Body of pancreas (tissue), 4 donors: ENCODE measurements at places on chromosomes 11 and 22.

DNA sequence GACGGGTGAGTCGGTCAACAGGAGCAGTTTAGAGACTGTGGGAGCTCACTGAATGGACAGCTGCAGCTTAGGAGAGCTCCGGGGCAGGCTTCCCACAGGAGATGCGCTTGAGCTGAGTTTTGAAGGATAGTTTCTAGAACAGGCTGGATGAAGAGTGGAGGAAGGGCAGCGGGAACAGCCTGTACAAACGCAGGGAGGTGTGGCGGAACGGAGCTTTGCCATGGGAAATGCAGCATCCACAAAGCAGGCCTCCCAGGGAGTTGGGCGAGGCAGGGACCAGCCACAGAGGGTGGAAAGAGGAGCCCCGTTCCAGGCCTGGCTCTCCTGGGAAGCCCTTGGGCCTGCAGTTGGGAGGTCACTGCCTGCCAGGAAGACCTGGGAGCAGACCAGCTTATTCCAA, 26.8 kb upstream of the TEF start:
- no peak for DNase-seq
- H3K36me3 ChIP-seq: peaks cover 11% of the 10 kb centered on the region
- H3K4me1 ChIP-seq: no peaks in the 10 kb centered on the region
- no peaks in the 10 kb centered on the region for H3K27me3 ChIP-seq

DNA sequence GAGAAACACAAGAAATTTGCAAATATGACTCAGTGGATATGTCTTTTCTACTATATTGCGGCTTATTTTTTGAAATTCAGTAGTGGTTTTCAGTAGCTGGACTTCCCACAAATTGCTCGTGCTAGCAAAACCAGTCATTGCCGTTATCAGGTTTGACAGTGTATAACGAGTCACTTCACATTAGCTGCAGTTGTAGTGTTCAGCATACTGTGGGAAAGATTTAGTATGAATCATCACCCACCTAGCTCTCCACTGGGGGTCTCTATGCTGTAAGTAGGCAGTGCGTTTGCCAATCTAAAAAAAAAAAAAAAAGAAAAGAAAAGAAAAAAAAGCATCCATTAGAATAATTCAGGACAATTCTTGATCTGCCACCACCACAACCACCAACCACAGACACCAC, 1318.9 kb downstream of the LRRC4C start:
- no peak overlapping the region for H3K27ac ChIP-seq
- H3K27me3 ChIP-seq: no peaks in the 10 kb centered on the region
- DNase-seq: no peak
- no peak overlapping the region for H3K4me3 ChIP-seq

DNA sequence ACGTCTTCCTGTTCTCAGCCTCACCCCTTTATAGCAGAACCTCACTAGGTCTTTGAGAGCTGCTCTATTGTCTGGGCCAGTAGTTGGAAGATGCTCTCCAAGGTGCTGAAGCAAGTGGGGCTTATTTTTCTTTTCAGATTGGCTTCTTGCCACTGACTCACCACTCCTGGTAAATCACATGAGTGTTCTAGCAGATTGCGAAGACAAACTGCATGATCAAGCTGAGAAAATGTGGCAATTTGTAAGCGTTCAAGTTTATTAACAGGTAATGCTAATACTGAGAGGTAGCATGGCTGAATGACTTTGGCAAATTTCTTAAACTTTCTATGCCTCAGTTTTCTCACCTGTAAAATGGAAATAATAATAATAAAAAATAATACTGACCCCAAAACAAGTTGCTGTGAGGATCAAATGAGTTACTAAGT, 59.2 kb downstream of the CACNG2 start:
- H3K27me3 ChIP-seq: no peaks in the 10 kb centered on the region
- H3K4me1 ChIP-seq: no peaks in the 10 kb centered on the region
- no peak overlapping the region for H3K27ac ChIP-seq
- H3K4me3 ChIP-seq: no peak overlapping the region
- H3K36me3 ChIP-seq: no peaks in the 10 kb centered on the region

GRCh38 chr11:61679296-61679695, 895 bp upstream of the DAGLA start:
- peaks cover 42% of the 10 kb centered on the region for H3K4me1 ChIP-seq
- H3K27me3 ChIP-seq: no peaks in the 10 kb centered on the region
- H3K36me3 ChIP-seq: no peaks in the 10 kb centered on the region
- no peak for DNase-seq
- H3K4me3 ChIP-seq: no peak overlapping the region
- no peak overlapping the region for H3K27ac ChIP-seq

- no peaks in the 10 kb centered on the region for H3K27me3 ChIP-seq
- H3K4me3 ChIP-seq: no peak overlapping the region
- H3K4me1 ChIP-seq: no peaks in the 10 kb centered on the region
These were observed 1027.7 kb upstream of the CCDC90B start for GRCh38 chr11:84313830-84314359.

GRCh38 chr11:2886936-2887335, 1.4 kb upstream of the CDKN1C start:
- H3K4me3 ChIP-seq: no peak overlapping the region
- H3K4me1 ChIP-seq: peaks cover 36% of the 10 kb centered on the region
- no peaks in the 10 kb centered on the region for H3K27me3 ChIP-seq
- H3K36me3 ChIP-seq: no peaks in the 10 kb centered on the region
- no peak for DNase-seq

GRCh38 chr22:35489239-35489638, 51.4 kb upstream of the RASD2 start:
- no peak overlapping the region for H3K4me3 ChIP-seq
- H3K27me3 ChIP-seq: no peaks in the 10 kb centered on the region
- H3K36me3 ChIP-seq: no peaks in the 10 kb centered on the region
- H3K27ac ChIP-seq: no peak overlapping the region
- DNase-seq: no peak

GRCh38 chr22:45757068-45757467, 85.4 kb downstream of the ATXN10 start:
- H3K27ac ChIP-seq: peak overlapping the region; percentile 61
- no peak overlapping the region for H3K4me3 ChIP-seq
- no peaks in the 10 kb centered on the region for H3K4me1 ChIP-seq
- peak; percentile 33 for DNase-seq
- H3K27me3 ChIP-seq: no peaks in the 10 kb centered on the region
- H3K36me3 ChIP-seq: no peaks in the 10 kb centered on the region

DNA sequence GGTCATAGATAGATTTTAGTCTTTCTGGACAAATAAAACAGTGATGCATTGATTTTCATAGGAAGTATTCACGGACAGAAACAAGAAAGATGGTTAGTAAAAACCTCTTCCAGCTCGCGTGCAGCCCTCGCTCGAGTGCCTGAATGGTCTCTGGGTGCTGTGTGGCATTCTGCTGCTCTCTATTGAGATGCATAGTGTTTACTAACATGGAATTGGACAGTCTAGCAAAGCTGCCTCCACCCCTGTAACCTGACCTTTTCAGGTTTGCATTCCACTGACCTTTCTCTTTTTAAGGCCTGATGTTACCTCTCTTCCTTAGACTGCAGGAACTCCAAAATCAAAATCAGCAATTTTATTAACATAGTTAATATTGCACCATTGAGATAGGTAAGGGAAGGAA, 643.4 kb downstream of the JRKL start:
- DNase-seq: no peak
- H3K4me3 ChIP-seq: no peak overlapping the region
- H3K36me3 ChIP-seq: no peaks in the 10 kb centered on the region
- no peaks in the 10 kb centered on the region for H3K27me3 ChIP-seq

- no peak for DNase-seq
- no peak overlapping the region for H3K4me3 ChIP-seq
- no peak overlapping the region for H3K27ac ChIP-seq
- no peaks in the 10 kb centered on the region for H3K4me1 ChIP-seq
- H3K36me3 ChIP-seq: no peaks in the 10 kb centered on the region
- H3K27me3 ChIP-seq: no peaks in the 10 kb centered on the region
These were observed 183.9 kb downstream of the CEP164 start for GRCh38 chr11:117511483-117511930.

GRCh38 chr11:94876645-94877442, 96.5 kb downstream of the CWC15 start:
- no peak overlapping the region for H3K27ac ChIP-seq
- peak; percentile 34 for DNase-seq
- no peaks in the 10 kb centered on the region for H3K4me1 ChIP-seq
- H3K4me3 ChIP-seq: no peak overlapping the region

DNA sequence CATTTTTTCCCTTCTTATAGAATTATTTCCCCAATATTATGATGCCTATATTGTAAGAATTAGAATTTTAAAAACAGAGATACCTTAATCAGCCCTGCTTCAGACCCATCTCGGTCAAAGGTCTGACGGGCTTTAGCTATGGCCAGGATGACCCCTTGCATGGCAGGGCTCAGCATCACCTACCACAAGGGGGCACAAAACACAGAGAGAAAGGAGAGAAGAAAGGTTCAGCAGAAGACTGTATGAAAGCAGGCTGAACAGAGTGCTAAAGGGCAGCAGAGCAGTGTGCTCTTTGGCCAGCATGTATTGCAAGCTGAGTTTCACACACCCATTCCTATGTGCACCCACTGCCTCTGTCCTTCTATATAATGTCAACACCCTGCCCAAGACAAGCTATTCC, 26.8 kb downstream of the CLDN25 start:
- no peak overlapping the region for H3K4me3 ChIP-seq
- no peaks in the 10 kb centered on the region for H3K27me3 ChIP-seq
- DNase-seq: peak; percentile 11
- H3K36me3 ChIP-seq: peaks cover 19% of the 10 kb centered on the region
- H3K27ac ChIP-seq: no peak overlapping the region

GRCh38 chr11:68038718-68039525, at the start of gene TCIRG1:
TCIRG1 (plus strand) TSS chr11:68039025; CDS start chr11:68041272, 2,247 bp downstream.
- peak; percentile 93 for DNase-seq
- H3K27ac ChIP-seq: peak within 1 kb of the TSS; percentile 96
- no peaks in the 10 kb centered on the region for H3K27me3 ChIP-seq
- no peaks in the 10 kb centered on the region for H3K36me3 ChIP-seq

- DNase-seq: no peak
- no peaks in the 10 kb centered on the region for H3K4me1 ChIP-seq
- no peaks in the 10 kb centered on the region for H3K36me3 ChIP-seq
- H3K4me3 ChIP-seq: no peak overlapping the region
- H3K27ac ChIP-seq: no peak overlapping the region
These were observed 50.2 kb downstream of the LINC01488 start for GRCh38 chr11:69531717-69532088.

- H3K27me3 ChIP-seq: no peaks in the 10 kb centered on the region
- no peak overlapping the region for H3K27ac ChIP-seq
- DNase-seq: no peak
- no peak overlapping the region for H3K4me3 ChIP-seq
- H3K4me1 ChIP-seq: no peaks in the 10 kb centered on the region
These were observed 70.2 kb downstream of the RTL6 start for GRCh38 chr22:44427611-44428470.

DNA sequence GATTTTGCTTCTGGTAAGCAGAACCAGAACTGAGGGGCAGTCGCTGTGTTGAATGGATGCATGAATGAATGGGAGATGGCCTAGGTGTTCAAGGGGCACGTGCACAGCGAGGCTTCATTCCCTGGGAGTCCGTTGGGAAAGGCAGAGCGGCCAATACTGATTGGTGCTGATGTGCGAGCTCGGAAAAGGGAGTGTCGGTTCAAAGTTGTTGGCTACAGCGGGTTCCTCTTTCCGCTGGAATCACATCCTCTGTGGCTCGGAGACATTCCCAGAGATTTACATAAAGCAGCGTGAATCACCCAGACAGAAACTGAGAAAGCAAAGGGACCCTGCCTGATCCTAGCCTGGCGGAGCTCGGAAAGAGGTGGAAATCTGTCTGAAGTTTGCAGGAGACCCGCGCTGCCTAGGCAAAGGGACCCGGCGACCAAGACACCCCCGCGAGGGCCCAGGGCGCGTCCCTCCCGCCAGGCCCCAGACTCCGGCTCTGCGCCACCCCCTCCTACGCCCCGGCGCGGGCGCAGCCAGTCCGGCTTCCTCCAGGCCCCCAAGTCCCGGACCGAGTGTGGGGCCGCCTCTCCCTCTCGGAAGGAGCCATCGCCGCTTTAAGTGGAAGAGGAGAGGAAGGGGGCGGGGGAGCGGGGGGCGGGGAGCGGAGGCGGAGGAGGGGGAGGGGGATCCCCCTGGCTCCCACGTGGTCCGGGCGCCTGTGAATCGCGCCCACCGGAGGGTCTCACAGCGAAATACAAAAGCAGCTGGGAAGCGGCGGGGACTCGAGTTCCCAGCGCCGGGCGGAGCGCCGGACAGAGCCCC, at the start of gene FJX1:
Gene FJX1 (plus strand): TSS at position 774 of the 810 bp plus-strand sequence. CDS start 177 bp downstream, outside the sequence.
- no peaks in the 10 kb centered on the region for H3K27me3 ChIP-seq
- peaks cover 38% of the 10 kb centered on the region for H3K4me1 ChIP-seq
- peak within 1 kb of the TSS; percentile 70 for H3K27ac ChIP-seq

DNA sequence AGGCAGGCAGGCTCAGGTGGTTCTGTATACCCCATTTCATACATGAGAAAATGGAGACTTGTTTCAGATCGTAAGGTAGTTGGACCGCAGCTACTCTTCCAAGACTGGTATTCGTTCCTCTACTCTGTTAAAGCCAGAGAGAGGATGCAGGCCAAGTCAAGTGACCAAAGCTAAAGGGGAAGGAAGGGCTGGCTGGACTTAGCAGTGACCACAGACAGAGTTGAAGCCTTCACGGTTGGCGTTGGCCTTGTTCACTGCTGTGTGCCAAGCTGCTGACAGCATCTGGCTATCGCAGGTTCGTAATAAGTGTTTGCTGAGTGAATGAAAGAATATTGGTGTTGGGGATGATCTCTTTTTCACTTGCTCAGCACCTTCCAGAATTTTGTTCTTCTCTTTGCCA, 64.2 kb downstream of the PTPRJ start:
- peak overlapping the region; percentile 38 for H3K27ac ChIP-seq
- DNase-seq: no peak
- peaks cover 15% of the 10 kb centered on the region for H3K4me1 ChIP-seq
- H3K36me3 ChIP-seq: no peaks in the 10 kb centered on the region
- no peak overlapping the region for H3K4me3 ChIP-seq
- no peaks in the 10 kb centered on the region for H3K27me3 ChIP-seq
